ENCODE measurements at places on chromosomes 16 and 17.

DNA sequence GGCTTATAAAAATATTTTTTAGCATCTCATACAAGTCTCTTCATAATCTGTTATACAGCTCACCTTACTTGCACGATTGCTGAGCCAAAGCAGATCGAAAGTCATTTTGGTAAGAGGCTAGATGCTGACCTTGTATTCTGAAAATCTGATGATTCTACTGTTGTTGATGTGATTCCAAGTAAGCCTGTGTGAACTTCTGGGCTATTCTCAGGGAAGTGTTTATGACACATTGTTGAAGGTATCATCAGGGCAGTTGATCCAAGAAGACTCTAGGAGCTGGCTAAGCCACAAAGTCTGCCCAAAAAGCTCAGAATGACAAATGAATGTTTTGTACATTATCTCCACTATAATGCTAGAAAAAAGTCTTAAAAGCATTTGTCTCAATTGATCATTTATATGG lies 16.0 kb downstream of the OMG start:
- DNase-seq = no peak

DNA sequence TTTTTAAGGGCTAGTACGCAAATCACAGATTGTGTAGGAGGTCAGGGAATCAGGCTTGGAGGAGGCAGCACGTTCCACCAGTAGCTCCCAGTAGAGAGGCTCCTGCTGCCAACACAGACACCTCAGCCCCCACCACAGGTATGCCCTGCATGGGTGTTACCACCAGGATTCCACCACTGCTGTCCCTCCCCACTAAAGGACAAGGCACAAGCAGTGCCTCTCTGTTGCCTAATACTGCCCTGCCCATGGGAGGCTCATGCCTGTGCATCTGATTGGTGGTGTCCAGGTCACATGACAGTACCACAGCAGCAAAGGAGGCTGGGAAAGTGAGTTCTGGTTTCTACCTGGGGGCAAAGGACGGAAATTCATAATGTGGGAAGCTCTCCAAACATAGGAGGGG lies 33.6 kb upstream of the CACNG4 start:
- DNase-seq = no peak

- DNase-seq = no peak
These were observed 350.2 kb downstream of the FOXL1 start for GRCh38 chr16:86928523-86929011.

DNA sequence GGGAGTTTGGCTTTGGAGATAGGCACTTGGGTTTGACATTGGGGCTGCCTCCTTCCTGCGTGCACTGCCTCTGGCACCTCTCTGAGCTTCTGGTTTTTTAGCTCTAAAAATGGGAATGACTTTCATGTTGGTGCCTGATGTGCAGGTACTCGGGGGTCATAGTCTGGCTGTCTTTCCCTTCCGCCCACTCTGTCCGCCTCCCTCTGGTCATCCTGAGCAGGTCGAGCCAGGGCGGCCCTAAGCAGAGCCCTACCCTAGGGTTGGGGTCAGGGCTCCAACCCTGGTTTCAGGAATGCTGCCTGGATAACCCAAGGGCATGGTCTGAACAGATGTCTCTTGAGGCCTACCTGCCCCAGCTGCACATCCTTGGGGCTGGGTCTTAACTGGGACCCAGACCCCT lies 64.8 kb downstream of the CMIP start:
- no peak for DNase-seq

GRCh38 chr17:45106582-45106981 lies 25.7 kb downstream of the PLCD3 start:
- no peak for DNase-seq

DNA sequence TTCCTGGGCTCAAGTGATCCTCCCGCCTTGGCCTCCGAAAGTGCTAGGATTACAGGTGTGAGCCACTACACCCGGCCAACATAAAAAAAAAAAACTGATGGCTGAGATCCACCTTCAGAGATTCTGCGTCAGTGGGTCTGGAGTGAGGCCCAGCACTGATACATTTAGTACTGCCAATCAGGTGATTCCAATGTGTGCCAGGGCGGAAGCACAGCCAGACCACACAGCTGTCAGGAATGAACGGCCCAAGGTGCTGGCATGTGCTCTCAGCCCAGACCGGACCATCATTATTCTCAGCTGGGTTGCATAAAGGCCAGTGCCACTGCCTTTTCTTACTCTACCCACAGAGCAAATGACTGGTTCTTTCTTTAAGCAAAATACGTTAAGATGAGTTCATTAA lies 1.2 kb upstream of the BCO1 start:
- no peak for DNase-seq

GRCh38 chr17:2101448-2102257 lies 46.8 kb downstream of the HIC1 start:
- DNase-seq = no peak
